Fibroblast of skin of left biceps (primary cell): ENCODE measurements at places on chromosomes 3 and 15.
A peak's percentile ranks its signal among the peaks of the same experiment; 100 is the strongest.

- no peak for DNase-seq
Measured at GRCh38 chr3:47239929-47240328, 42.7 kb downstream of the KIF9 start.

- DNase-seq: no peak
Measured at GRCh38 chr15:90901175-90902039, 1.7 kb upstream of the MAN2A2 start.

GRCh38 chr3:64549869-64550268 is 137.9 kb downstream of the ADAMTS9 start:
- no peak for DNase-seq

DNA sequence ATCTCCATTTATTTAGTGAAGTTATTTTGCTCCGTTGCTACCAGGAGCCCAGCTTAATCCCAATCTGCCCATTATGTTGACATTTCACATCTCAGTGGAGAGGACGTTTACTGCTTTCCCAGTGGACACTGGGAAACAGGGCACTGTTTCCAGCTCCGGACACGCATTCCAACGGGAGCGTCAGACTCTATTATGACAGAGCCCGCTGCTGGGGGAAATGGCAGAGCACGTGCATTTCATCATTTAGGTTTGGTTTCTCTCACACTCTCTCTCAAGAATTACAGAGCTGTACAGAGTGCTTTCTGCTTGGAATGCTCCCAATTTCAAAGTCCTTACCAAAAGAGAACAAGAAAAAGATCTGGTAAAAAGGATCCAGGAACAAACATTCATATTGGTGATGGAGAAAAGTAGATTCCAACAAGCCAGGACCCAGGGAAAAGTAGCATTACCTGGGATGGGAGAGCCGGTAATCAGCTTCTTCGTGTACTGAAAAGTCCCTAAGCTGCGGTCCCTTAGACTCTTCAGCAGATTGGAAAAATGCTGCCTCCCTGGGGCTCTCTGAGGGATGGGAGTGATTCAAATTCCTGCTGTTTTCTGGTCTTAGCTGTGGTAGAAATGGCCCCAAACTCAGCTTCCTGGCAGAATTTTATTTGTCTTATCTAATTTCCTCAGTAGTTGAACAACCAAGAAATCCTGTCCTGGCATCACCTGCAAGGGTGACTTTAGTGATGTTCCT is 136.0 kb upstream of the THBS1 start:
- no peak for DNase-seq

DNA sequence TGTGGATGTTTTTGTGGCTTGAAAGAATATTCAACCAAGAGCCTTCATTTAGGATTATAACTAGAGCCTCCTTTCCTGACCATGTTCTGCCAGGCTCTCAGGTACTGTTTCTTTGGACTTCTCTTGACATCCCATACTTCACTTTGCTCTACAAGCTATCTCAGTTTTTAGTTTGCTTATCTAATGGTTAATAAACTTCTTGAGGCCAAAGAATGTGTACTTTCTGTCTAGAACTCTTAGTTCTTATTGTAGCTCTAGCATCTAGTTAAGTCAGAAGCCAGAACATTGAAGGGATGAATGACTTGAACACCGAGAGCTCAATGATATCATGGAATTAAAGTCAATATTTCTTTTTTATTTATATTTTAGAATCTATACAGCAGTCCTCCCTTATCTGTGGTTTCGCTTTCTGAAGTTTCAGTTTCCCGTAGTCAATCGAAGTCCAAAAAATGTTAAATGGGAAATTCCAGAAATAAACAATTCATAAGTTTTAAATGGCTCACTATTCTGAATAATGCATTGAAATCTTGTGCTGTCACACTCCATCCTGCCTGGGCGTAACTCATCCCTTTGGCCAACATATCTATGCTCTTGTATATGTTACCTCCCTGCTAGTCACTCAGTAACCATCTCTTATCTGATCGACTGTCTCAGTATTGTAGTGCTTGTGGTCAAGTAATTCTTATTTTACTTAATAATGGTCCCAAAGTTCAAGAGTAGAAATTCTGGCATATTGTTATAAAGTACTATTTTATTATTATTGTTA is 368.6 kb upstream of the RBMS3 start:
- no peak for DNase-seq

DNA sequence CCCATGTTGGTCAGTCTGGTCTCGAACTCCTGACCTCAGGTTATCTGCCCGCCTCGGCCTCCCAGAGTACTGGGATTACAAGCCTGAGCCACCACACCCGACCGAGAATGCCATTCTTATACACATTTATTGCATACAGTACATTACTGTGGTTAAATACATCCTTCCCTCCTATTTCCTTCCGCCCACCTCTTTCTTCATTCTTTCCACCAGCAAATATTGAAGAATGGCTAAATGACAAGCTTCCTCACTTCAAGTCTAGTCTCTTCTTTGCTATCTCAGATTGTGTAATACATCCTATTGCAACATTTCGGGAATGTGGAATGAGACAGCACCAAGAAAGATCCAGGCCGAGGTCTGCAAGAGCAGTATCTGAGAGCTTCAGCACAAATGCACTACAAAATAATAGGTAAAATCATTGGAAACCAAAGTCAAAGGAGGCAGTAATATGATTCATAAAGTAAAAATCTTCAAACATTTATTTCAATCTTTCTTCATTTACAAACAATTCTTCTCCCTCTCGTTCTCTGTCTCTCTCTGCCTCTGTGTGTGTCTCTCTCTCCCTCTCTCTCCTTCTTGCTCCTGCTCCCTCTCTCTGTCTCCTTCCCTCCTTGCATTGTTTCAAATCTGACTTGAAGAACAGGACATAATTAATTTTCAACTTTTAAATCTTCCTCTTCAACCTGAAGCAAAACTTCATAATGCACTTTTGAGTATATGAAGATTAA is 94.7 kb upstream of the TGFBR2 start:
- DNase-seq: peak; percentile 98

DNA sequence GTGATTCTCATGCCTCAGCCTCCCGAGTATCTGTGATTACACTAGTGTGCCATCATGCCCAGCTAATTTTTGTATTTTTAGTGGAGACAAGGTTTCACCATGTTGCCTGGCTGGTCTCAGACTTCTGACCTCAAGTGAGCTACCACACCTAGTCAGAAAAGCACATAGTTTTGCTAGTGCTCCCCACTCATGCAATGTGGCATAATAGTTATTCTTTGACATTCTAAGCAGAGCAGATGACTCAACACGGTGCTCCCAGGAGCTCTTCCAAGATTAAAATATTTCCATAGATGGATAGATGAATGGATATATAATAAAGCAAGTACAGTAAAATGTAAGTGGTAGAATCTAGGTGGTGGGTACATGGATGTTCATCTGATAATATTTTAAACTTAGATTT is 53.1 kb upstream of the GK5 start:
- DNase-seq: no peak

DNA sequence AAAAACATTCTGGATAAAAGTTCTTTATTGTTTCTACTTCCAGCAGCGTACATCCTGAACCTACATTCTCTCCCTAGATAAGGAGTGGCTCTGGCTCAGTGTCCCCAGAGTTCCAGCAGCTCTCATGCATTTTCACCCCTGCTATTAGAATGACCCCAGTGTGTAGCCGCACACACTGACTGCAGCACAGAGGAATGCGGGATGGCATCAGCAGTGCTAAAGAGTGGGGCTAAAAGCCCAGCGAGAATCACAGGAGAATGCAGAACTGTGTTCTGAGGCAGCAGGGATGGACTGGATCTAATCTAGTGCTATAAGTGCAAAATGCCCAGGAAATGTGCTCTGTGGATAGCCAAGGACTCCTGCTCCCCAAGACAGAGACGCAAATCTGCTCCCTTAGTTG is 66.4 kb upstream of the TJP1 start:
- no peak for DNase-seq

DNA sequence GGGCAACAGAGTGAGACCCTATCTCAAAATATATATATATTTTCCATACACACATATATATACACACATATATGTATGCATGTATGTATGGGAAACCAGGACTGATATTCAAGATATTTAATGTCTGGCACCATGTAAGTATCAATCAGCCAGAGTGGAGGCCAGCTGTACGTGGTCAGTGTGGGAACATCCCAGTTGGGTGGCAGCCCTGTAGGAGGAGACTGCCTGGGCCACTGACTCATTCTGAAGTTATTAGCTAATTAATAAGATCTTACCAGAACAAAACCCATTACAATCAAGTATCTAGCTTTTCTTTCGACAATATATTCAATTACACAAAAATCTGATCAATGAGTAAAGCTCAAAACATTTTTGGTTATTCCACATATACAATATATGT is 85.1 kb upstream of the OCA2 start:
- no peak for DNase-seq

GRCh38 chr3:172562871-172563865 is 39.9 kb upstream of the TNFSF10 start:
- DNase-seq: peak; percentile 54

- DNase-seq: no peak
Measured at GRCh38 chr3:197546307-197547085, 9.3 kb downstream of the BDH1 start.

- DNase-seq: no peak
Measured at GRCh38 chr3:63910891-63911290, 1.3 kb downstream of the SCAANT1 start.

- DNase-seq: no peak
Measured at GRCh38 chr3:76566211-76566534, 473.7 kb upstream of the ROBO2 start.
